Lower lobe of right lung (tissue), 2 donors: ENCODE measurements at places on chromosomes 7 and 10. TPM values are rescaled to one million over a fixed set of nuclear protein-coding genes. Genes with fewer than 3 reads are reported as not detected.

The HOXA6 gene
- 4.6 TPM for total RNA-seq

The CARD11 gene
- total RNA-seq = 5.7 TPM

The ADD3 gene
- 94.6 TPM for total RNA-seq

The PRPS1L1 gene
- total RNA-seq = not detected

The IGFBP3 gene
- total RNA-seq = 32.2 TPM

The GDF2 gene
- not detected for total RNA-seq

The SPAM1 gene
- total RNA-seq = not detected

The OR6B1 gene
- total RNA-seq = not detected

The INSYN2A gene
- total RNA-seq = not detected

The WEE2 gene
- not detected for total RNA-seq

The IQUB gene
- 3.2 TPM for total RNA-seq

The SUFU gene
- 14.3 TPM for total RNA-seq

The MSMB gene
- total RNA-seq = 5.3 TPM

The TDRD1 gene
- total RNA-seq = 0.09 TPM

The TBX20 gene
- 0.65 TPM for total RNA-seq

The UBE2H gene
- total RNA-seq = 76.7 TPM

The TMEM176A gene
- total RNA-seq = 57.4 TPM
